LNCaP clone FGC (cell line): ENCODE measurements at places on chromosomes 16 and 17.

- no peak for DNase-seq
Observed at GRCh38 chr17:7747635-7748071, 30.1 kb downstream of the DNAH2 start.

GRCh38 chr17:44968225-44969143, at the start of gene C1QL1:
Gene C1QL1, minus strand, starts transcription at chr17:44968303. Its CDS starts 255 bp downstream, at chr17:44968048.
- peak; percentile 35 for DNase-seq

GRCh38 chr17:17822616-17823015, 14.2 kb downstream of the SREBF1 start:
- DNase-seq: no peak

DNA sequence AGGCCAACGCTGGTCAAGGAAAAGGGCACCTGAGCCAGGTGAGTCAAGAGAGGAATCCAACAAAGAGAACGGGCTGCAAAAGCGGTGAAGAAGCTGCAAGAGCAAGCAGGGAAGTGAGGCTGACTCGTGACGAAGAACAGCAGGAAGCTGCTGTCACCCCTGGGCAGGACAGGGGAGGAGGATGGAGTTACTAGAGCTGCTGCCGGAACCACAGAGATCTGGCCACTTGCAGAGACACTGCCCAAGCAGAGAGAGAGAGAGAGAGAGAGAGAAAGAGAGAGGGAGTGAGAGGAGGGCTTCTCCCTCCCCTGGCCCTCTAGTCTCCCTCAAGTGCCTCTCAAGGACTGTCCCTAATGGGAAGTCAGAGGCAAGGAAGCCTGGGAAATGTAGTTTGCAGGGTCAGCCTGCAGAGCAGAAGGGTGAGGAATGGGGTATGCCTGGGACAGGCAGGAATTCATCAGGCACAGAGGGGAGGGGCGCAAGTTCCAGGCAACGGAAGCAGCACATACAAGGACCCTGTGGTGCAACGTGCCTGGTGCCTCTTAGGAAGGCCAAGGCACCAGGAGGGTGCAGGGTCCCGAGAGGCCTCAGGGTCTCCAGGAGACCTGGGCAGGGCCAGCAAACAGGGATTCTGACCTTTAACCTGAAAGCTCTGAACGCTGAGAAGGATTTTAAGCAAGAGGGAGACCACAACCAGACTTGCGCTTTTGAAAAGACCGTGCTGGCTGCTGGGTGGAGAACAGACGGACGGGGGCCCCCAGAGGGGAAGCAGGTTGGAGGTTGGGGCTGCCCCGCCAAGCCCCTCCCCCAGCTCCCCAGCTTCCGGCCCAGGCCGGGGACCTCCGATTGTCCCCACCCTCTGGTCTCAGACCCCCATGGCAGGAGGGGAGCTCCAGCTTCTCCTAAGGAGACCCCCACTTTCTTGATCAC, 45.8 kb upstream of the CIBAR2 start:
- DNase-seq: no peak

- no peak for DNase-seq
Observed at GRCh38 chr16:31350275-31351005, 4.5 kb upstream of the ITGAX start.

GRCh38 chr16:1548233-1548632, 14.8 kb downstream of the TMEM204 start:
- peak; percentile 27 for DNase-seq

- DNase-seq: peak; percentile 65
Observed at GRCh38 chr17:79991140-79991923, 44.3 kb downstream of the TBC1D16 start.

GRCh38 chr16:2979669-2980226, 498 bp downstream of the PKMYT1 start:
- no peak for DNase-seq

DNA sequence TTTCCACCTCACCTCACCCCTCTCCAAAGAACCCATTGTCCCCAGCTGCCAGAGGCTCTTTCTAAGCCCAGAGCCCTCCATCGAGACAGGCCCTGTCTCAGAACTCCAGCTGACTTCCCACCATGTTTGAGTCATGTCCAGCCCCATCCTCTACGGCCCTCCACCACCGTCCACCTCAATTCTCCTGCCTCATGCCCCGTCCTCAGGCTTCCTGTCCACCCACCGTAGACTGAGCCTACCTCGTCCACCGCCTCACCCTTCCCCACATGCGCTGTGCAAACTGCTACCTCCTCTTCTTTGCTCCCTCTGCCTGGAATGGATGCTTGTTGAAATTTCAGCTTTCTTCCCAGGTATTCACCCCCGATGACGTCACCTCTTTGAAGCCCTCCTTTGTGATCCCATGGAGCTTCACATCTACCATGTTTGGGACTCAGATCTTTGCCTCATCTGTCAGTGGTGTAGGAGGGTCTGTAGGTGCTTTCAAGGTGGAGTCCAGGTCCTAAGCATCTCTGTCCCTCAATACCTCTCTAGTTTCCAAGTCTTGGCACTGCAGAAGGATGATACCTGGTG, 149.0 kb downstream of the MRM1 start:
- DNase-seq: no peak

DNA sequence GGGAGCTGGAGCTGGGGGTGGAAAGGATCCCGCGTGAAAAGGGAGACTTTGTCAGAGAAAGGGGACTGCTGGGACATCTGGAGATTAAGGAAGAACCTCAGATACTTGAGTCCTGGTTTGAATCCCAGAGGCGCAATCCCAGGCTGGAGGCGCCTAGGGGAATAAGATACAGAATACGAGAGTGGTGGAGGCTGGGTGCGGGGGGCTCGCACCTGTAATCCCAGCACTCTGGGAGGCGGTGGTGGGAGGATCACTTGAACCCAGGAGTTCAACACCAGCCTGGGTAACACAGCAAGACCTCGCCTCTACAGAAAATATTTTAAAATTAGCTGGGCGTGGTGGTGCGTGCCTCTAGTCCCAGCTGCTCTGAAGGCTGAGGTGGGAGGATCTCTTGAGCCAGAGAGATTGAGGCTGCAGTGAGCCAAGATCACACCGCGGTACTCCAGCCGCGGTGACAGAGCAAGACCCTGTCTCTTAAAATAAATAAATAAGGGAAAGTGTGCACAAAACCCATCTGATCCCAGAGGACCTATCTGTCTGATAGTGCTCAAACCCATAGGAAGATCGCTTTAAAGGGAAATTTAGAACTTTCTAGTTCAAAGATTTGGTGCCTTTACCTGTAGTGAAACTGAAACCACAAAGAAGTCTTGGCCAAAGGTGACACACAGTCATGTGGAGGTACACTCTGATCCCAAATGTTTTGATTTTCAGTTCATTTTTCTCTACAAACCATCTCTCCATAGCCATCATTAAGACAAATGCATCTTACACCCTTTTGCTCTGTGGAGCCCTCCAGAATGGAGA, 617 bp upstream of the SCRN2 start:
- DNase-seq: no peak

- DNase-seq: no peak
Observed at GRCh38 chr17:73100363-73100762, 7.9 kb upstream of the SLC39A11 start.

DNA sequence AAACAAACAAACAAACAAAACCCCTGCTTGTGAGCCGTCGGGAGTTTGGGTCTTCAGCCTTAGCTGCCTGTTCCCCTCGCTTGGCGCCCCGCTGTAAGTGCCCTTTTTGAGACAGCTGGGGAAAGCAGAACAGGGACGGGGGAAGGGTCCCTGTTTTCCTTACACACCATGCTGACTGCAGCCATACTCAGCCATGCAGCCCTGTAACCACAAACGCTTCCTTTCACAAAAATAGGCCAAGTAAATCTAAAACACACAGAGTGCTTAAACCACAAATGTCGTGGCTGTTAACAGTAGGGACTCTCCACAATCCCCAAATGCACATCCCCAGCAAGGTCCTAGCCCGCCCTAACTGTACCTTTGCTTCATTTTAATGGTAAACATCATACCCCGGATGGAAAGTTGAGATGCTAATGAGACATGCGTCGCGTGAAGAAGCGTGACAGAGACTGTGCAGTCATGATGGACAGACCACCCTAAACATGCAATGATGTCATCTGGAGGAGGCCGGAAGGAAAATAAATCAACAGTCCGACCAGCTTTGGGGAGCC, 129.9 kb downstream of the MGAT5B start:
- DNase-seq: no peak

DNA sequence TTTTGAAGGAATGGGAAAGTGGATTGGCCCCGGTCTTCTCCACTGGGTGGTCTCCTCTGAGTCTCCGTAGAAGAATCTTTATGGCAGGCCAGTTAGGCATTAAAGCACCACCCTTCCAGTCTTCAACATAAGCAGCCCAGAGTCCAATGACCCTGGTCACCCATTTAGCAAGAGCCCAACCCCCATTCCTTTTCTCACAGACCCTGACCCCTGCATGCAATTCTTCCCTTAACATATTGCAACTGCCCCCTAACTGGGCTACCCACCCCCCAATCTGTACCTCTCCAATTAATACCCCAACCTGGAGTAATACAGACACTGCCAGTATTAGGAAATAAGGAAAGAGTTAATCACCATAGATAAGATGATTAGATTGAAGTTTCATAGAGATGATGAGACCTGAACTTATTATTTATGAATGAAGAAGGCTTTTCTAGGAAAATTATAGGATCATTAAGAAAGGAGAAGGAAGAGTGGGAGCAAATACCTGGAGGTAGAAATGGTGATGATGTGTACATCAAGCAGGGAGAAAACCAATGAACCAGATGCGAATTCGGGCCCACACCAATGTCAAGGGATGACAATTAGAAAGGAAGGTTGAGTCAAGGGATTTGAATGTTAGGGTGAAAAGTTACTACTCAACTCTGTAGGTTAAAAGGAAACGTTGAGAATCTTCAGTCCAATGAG, 2.4 kb downstream of the CCL2 start:
- no peak for DNase-seq

- no peak for DNase-seq
Observed at GRCh38 chr17:57234061-57234738, 22.1 kb upstream of the MSI2 start.

DNA sequence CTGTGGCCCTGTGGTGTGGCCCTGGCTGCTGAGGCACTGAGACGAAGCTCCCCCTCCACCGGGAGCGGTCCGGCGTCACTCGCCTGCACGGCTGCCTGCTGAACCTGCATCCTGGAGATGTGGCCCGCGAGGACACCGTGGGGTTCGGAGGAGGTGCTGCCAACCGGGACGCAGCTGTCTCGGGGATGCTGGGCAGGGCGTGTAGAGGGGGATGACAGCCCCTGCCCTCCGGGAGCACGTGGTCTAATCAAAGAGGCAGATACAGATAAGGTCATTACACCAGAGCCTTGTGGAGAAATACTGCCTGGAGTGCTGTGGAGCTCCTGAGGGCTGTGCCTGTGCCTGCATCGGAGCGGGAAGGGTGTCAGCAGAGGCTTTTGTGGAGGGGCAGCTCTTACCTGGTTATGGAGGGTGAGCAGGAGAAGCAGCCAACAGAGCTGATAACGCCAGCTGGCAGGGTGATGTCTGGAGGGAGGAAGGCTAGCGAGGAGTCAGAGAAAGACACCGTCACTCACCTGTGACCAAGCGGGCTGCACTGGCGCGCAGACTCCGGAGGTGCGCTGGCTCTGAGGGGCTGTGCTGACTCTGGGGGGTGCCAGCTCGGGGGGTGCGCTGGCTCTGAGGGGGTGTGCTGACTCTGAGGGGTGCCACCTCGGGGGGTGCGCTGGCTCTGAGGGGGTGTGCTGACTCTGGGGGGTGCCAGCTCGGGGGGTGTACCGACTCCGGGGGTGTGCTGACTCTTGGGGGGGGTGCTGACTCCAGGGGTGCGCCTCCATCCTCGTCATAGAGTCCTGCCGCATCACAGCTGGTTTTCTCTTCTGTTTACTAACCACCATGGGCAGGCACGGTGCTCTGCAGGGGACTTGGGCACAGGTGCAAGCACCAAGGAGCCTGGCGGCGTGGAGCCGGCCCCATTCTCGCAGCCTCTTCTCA, 104.7 kb upstream of the CHMP6 start:
- no peak for DNase-seq

GRCh38 chr17:10266296-10266876, 68.0 kb upstream of the GAS7 start:
- DNase-seq: no peak

DNA sequence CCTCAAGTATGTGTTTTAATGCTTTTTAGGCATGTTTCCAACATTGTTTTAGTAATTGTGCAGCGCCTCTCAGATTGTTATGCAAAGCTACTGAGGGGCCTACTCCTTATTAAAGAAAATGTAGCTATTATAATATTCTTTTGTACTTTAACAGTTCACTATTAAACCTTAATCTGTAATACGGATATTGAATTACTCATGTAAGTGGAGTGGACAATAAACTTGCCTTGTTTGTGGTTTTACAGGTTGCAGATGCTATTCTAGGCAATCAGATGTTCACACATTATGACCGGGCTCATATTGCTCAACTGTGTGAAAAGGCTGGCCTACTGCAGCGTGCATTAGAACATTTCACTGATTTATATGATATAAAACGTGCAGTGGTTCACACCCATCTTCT, 41.0 kb downstream of the PTRH2 start:
- no peak for DNase-seq

GRCh38 chr16:57626420-57627170, 1.8 kb upstream of the ADGRG1 start:
- no peak for DNase-seq

GRCh38 chr17:15343749-15344148, 2.4 kb upstream of the TEKT3 start:
- DNase-seq: no peak

DNA sequence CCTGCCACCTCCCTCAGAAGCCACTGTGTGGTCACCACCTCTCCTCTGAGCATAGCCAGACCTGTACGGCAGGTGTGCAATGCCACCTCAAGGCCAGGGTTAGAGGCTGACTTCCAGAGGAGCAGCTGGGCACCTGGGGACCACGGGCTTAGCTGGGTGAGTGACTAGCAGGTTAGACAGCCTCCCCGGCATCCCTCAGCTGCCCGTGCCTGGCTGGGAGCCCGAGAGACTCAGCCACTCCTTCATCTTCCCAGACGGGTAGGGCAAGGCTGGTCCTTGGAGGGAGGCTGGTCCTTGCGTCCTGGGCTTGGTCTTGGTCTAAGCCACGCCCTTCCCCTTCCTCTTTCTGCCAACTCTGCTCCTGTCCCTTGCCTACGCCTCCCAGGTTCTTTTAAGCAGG, 7.8 kb downstream of the CRHR1 start:
- DNase-seq: peak; percentile 87
